ENCODE measurements at places on chromosomes 13 and 19.

GRCh38 chr13:51547425-51548176 is 36.7 kb upstream of the WDFY2 start:
- no peak for DNase-seq

DNA sequence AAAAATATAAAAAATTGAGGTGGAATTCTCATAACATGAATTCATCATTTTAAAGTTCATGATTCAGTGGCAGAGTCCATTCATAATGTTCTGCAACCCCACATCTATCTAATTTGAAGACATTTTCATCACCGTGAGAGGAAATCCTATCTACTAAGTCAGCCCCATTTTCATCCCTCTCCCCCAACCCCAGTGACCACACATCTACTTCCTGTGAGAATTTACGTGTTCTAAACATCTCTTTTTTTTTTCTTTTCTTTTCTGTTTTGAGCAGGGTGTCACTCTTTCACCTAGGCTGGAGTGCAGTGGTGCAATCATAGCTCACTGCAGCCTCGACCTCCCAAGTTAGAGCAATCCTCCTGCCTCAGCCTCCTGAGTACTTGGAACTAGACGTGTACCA is 17.5 kb downstream of the ATCAY start:
- no peak for DNase-seq

DNA sequence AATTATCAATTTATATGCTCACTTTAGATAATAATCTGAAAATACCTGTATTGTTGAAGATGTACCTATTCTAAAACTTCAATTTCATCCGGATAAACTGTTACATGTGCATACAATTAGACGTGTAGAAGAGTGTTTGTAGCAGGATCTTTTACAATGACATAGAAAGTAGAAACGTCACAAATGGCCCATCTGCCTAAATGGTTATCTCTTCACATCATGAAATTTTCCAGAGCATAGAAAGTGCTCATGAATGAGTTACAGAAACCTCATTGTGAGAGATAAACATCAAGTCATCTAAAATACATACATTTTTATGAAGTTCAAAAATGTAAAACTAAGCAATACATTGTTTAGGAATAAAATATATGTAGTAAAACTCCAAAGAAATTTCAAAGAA is 607.4 kb downstream of the GPC6 start:
- no peak for DNase-seq

- DNase-seq: no peak
Observed at GRCh38 chr13:27406178-27406939, 18.1 kb upstream of the GTF3A start.

DNA sequence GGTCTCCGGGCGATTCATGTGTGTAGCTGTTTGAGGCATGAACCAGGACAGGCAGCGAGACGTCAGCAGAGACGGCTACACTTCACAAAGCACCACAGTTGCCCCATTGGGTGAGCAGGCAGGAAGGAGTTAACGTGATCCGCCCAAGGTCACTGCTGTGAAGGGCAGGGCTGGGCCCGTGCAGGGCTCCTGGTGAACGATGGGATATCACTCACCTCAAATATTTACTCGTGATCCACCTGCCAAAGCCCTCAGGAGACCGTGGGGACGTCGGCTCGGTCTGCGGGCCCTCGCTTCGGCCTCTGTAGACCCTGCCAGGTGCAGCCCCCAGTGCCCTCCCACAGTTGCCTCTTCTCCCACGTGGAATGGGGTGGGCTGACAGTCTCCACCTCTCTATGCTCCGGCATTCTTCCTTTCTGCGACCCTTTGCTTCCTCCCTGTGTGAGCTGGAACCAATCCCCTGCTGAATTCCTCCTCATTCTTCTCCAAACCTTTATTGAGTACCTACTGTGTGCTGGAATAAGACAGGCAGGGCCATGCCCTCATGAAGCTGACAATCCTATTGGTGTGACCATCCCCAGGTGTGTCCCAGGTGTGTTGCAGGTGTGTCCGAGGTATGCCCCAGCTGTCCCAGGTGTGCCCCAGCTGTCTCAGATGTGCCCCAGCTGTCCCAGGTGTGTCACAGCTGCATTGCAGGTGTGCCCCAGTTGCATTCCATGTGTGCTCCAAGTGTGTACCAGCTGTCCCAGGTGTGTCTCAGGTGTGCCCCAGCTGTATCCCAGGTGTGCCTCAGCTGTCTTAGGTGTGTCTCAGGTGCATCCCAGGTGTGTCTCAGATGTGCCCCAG is 2.0 kb upstream of the GRK1 start:
- no peak for DNase-seq

DNA sequence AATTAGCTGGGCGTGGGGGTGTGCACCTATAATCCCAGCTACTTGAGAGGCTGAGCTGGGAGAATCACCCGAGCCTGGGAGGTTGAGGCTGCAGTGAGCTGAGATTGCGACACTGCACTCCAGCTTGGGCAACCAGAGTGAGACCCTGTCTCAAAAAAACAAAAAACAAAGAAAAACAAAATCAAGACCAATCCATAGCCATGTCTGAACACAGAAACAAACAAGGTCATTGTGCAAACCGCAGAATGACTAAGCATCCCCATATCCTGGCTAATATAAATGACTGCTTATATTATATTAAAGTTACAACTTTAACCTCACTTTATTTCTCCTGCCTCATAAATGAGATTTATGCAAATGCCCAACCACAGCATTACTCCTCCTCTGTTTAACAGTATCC is 2.3 kb upstream of the LYPD3 start:
- DNase-seq: no peak

DNA sequence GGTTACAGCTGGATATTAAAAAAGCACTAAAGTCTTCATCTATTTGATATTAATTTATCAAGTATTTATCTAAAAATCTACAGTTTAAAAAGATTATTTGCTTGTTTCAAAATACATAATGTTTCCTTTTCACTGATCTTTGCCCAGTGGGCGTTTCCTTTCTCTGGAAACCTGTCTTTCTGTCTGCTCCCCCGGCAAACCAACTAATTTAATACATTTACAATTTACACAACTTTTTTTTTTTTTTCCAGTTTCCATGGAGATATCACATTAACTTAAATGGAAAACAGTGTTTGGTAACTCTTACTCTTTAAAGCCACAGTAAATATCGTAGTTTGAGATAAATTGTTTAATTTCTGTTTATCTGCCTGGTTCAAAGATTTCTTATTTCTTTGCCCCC is 5.3 kb downstream of the GPC6 start:
- DNase-seq: no peak

All from stimulated activated CD4-positive, alpha-beta T cell treated with anti-CD3 and anti-CD28 coated beads, Interleukin-1b, Interleukin-23, amount 100 ng/mL, for 1 hour (primary cell).